ENCODE measurements at places on chromosomes 16 and 17.

- no peak for DNase-seq
Observed at GRCh38 chr17:60311186-60311585, 80.7 kb downstream of the USP32 start.

- DNase-seq, result no peak
Observed at GRCh38 chr17:73128496-73128895, 36.0 kb upstream of the SLC39A11 start.

- DNase-seq, result no peak
Observed at GRCh38 chr17:19000531-19001325, 3.8 kb downstream of the FAM83G start.

DNA sequence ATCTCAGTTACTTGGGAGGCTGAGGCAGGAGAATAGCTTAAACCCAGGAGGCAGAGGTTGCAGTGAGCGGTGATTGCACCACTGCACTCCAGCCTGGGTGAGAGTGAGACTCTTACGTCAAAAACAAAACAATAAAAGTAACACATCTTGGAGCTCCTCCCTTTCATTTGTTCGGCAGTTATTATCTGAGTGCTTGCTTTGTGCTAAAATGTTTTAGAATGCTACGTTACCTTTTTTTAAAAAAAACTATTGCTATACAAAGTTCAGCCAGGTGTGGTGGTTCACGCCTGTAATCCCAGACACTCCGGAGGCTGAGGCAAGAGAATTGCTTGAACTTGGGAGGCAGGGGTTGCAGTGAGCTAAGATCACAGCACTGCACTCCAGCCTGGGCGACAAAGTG lies 15.8 kb downstream of the IST1 start:
- DNase-seq, result no peak

DNA sequence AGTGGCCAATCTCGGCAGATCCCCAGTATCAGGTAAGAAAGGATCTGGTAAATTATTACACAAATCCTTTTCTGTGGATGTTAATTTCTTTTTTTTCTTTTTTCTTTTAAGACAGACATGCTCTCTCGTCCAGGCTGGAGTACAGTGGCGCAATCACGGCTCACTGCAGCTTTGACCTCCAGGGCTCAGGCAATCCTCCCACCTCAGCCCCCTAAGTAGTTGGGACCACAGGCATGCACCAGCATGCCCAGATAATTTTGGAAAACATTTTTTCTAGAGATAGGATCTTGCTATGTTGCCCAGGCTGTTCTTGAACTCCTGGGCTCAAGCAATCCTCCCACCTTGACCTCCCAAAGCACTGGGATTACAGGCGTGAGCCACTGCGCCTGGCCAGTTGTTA lies 54.0 kb downstream of the GAS7 start:
- DNase-seq, result no peak

- DNase-seq, result no peak
Observed at GRCh38 chr17:78325076-78325687, 34.7 kb downstream of the SOCS3 start.

DNA sequence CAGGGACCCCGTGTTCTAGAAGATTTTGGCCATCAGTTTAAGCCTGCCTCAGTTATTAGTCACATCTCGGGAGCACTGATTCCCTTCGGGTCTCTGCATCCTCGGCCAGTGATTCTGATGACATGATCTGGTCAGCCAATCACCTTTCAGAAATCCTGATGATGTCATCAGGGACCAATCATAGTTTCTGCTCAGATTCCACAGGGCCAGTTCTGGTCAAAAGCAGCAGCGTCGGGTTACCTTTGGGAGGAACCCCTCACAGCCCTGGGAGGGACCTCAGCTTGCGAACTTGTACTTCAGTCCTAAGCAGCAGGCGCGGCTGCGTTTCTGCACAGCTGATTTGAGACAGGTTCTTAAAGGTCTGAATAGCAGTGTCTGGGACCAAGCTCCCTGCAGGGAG lies 13.9 kb downstream of the KDM8 start:
- no peak for DNase-seq

DNA sequence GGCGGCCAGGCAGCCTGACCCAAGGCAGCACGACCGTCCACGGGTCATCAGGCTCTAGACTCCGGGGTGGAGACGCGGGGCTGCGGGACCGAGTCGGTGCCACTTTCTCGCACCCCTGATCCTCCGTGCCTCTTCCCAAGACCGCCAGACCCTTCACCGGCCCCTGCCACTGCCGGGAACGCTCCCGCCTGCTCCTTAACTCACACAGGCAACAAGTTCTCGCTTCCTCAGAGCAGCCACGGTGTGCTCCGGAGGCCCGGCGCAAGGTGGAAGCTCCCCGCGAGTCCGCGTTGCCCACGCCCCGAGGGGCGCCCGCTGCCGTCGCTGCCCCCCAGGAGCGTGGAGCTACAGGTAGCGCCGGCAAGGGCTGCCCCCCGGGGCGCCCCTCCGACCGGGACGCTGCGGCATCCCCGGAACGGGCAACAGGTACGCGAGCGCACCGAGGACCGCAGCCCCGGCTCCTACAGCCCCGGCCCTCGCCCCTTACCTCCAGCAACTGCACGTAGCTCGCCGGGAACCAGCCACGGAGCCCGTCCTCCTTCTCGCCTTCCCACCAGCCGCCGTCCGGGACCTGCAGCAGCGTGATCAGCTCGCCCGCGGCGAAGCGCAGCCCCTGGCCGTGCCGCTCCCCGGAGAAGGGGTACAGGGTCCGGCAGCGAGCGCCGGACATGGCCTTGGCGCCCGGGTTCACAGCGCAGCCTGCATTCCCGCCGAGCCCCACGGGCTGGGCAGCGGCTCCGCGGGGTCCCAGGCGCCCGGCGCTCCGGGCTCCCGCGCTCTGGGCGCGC lies 491 bp downstream of the GAS7 start:
- no peak for DNase-seq

- no peak for DNase-seq
Observed at GRCh38 chr16:11252482-11252931, 3.5 kb downstream of the SOCS1 start.

DNA sequence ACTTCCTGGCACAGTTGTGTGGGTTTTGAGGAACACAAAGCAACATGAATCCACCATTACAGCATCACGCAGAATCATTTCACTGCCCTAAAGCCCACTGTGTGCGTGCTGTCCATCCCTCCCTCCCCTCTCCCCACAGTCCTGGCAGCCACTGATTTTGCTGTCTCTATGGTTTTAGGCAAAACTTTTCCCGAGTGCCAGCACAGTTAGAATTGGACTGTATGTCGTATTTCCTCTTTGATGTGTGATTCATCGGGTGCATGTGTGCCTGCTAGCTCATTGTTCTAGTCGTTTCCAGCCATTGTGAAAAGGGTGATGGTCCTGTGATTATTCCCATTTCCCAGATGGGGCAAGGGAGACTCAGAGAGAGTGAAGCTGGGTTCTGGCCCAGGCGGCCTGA lies 12.7 kb downstream of the KLHL36 start:
- DNase-seq, result no peak

DNA sequence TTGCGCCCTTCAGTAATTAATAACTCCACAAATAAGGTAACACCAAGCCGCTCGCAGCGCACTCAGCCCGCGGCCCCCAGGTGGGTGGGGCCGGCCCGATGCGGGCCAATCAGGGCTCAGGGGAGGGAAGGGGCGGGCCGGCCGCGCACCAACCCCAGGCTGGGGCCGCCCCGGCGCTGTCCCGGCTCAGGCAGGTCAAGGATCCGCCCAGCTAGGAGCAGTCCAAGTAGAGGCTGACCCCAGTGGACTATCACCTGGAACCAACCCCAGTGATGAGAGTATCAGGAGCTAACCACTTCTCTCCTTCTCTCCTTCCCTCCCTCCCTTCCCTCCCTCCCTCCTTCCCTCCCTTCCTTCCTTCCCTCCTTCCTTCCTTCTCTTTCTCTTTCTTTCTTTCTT lies 110.8 kb downstream of the C16orf78 start:
- DNase-seq, result no peak

GRCh38 chr17:14693382-14693781 lies 392.5 kb downstream of the HS3ST3B1 start:
- no peak for DNase-seq

DNA sequence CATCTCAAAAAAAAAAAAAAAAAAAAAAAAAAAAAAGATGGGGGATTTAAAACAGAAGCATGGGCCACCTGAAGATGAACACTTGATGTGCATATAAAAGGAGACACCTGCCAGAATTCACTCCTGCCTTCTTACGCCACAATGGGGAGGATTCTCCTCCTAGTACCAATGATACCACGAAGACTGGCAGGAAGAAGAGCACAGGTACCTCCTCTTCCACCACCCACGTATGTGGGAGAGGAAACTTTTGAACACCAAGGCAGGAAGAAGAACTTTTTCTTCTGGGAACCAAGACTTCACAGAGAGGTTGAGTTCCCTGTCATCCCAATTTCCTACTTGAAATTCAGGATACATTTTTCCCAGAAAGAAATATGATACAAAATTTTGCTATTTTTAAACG lies 2.7 kb upstream of the MAP2K6 start:
- DNase-seq, result no peak

DNA sequence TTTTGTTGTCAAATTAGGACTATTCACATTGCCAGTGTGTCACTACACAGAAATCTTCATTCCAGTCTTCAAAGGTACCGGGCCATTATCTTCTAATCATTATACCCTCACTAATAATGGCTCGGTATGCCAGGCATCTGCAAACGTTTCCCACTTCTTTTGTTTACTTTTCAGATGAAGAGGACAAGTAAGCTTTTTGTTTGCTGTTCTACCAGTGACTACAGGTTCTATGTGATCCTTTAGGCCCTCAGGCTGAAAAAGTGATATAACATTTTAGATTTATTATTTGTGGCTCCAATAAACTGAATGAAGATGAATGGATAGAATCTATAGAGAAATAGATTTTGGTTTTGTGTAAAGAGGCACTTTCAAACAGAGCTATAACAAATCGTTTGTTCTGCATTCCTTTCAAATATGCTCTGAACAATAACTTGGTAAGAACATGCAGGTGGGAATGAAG lies 403 bp upstream of the KRTAP3-1 start:
- no peak for DNase-seq

- no peak for DNase-seq
Observed at GRCh38 chr17:43880420-43880991, 26.8 kb downstream of the MPP2 start.

DNA sequence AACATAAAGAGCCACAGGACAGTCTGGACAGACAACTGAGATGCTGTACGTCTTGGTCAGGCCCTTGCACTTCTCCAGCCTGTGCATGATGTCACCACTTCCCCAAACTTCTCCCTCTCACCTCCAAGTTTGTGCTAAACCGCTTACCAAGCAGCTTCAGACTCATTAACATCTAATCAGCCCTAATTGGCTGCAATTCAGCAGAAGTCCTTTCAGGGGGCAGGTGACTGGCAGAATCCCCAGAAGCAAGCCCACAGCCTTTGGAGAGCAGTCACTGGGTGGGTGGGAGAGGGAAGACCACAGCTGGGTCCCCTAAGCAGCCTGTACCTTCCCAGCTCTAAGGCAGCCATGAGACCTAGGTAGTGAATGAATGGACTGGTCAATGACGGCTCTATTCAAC lies 161.4 kb downstream of the GRIN2A start:
- no peak for DNase-seq

- no peak for DNase-seq
Observed at GRCh38 chr17:40813804-40814203, 8.6 kb downstream of the KRT10 start.

- DNase-seq, result peak; percentile 65
Observed at GRCh38 chr17:35088881-35089585, 25.5 kb upstream of the RFFL start.

DNA sequence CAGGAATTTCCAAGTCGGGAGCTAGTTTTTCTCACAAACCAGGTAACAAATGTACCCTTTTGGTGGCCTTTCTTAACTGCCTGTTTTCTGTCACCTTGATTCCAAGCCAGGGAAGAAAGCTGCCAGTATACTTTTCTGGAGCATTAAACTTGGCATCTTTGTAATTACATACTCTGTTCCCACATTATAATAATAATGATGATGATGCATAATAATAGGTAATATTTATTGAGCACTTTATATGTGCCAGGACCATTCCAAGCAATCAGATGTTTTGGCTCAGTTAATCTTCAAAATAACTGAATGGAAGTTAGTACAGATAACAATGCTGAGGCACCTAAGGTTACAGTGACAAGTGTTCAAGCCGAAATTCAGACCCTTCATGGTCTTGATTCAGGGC lies 11.1 kb upstream of the PSMC5 start:
- no peak for DNase-seq

GRCh38 chr16:79662122-79662521 lies 61.6 kb upstream of the MAF start:
- no peak for DNase-seq

DNA sequence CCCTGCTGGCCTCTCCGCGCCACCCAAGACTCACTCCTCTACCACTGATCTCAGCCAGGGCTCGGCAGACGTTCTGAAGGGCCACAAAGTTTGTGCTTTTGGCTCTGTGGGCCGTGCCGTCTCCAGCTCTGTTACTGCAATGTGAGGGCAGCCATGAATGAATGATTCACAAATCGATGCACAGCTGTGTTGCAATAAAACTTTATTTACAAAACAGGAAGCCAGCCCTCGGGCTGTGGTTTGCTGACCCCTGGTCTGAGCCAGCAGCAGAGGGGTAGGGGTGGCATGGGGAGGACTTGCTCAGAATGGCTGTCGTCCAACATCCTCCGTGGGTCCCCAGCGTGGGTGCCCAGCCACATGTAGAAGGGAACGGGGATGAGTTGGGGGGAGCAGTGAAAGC lies 63.0 kb upstream of the PVALEF start:
- DNase-seq, result no peak

DNA sequence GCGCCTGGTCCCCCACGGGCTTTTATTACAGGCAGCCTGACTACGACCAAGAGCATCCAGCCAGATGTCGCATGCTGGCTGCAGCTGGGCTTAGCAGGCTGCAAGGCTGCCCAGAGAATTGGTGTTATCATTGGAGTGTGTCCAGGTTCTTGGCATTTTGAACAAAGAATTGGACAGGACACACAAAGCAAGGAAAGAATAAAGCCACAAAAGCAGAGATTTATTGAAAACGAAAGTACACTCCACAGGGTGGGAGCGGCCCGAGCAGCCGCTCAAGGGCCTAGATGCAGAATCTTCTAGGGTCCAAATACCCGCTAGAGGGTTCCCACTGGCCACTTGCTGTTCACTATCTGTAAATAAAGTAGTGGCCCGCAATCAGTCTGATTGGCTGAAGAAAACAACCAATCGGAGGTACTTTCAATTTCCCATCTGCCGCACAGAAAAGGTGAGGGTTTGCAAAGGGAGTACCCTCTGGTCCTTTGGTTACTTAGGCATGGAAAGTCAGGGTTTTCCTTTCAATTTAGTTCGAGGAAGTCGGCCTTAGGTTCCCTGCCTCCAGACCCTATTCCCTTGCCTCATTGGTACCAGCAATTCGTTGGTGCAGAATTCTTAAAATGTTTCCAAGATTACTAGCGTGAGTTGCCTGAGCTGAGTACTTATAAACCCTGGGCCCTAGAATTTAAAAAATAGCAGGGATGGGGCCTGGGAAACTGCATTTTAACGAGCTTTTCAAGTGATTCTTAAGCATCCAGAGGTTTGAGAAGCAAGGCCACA lies 38.5 kb upstream of the CNEP1R1 start:
- no peak for DNase-seq
